ENCODE measurements at places on chromosomes 7 and 10. TPM values are rescaled to one million over a fixed set of nuclear protein-coding genes. Genes with fewer than 3 reads are reported as not detected.

Gene FAM24B
- total RNA-seq = 17.2 TPM

Gene MMP21
- total RNA-seq = 0.59 TPM

Gene SFTPA1
- not detected for total RNA-seq

Gene PPP1R3C
- total RNA-seq = not detected

Gene INHBA
- total RNA-seq = not detected

Measured in CD4-positive, CD25-positive, alpha-beta regulatory T cell (primary cell).